ENCODE measurements at places on chromosomes 3 and 15.
A peak's percentile ranks its signal among the peaks of the same experiment; 100 is the strongest.

DNA sequence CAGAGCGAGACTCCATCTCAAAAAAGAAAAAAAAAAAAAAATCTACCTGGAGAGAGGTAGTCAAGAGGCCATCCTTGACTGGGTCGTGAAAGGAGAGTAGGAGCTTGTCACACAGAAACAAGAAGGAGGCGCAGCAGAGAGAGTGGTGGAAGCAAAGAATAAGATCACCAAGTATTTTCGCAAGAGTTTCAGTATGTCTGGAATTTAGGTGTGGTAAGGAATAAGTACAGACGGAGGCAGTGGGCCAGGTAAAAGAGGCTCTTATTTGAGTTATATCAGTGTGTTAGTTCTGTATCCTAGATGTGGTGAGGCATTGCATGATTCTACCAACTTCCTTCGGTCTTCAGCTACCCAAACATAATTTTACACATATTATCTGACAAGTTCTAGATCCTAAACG is 14.6 kb upstream of the ATP10A start:
- DNase-seq, result no peak

- no peak for DNase-seq
Observed at GRCh38 chr3:12436514-12437220, 47.6 kb upstream of the TSEN2 start.

- no peak for DNase-seq
Observed at GRCh38 chr3:115281697-115282675, 134.9 kb upstream of the ZBTB20 start.

- DNase-seq, result no peak
Observed at GRCh38 chr3:101066711-101067129, 73.5 kb upstream of the ABI3BP start.

GRCh38 chr3:52385157-52385556 is 59.7 kb downstream of the SEMA3G start:
- no peak for DNase-seq

- DNase-seq, result no peak
Observed at GRCh38 chr15:96737408-96737807, 406.9 kb downstream of the NR2F2 start.

GRCh38 chr3:8702560-8702959 is 31.0 kb upstream of the CAV3 start:
- no peak for DNase-seq

DNA sequence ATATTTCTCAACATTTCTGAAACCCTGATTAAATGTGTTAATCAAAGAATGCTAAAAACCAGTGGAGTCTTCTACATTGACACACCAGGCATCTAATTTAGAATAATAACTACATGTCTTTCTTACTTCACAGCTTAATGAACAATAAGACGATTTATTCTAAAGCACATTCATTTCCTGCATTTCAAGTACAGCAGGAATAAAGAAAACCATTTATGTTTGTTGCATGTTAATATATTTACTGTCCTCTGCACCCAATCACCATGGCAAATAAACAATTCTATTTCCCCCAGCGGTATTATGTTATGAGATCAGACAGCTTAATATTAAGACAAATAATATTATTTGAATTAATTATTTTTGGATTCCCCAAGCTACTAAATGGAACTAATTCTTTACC is 1336.3 kb upstream of the CADM2 start:
- DNase-seq, result no peak

GRCh38 chr3:121821421-121822199 is 13.2 kb downstream of the IQCB1 start:
- no peak for DNase-seq

DNA sequence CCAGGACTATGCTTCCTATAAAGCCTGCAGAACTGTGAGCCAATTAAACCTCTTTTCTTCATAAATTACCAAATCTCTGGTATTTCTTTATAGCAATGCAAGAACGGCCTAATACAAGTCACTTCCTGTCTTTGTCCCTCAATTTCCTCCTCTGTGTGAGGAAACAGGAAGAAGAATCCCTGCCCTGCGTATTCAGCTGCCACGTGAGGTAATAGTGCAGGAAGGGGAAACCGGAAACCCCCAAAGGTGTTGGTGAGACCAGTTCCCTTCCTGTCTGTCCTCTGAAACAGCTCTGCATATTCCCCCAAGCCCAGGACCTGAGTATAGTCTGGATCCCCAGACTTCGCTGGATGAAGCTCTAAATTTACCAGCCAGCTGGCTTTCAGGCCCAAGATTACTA is 18.1 kb upstream of the PTPN23 start:
- DNase-seq, result no peak

DNA sequence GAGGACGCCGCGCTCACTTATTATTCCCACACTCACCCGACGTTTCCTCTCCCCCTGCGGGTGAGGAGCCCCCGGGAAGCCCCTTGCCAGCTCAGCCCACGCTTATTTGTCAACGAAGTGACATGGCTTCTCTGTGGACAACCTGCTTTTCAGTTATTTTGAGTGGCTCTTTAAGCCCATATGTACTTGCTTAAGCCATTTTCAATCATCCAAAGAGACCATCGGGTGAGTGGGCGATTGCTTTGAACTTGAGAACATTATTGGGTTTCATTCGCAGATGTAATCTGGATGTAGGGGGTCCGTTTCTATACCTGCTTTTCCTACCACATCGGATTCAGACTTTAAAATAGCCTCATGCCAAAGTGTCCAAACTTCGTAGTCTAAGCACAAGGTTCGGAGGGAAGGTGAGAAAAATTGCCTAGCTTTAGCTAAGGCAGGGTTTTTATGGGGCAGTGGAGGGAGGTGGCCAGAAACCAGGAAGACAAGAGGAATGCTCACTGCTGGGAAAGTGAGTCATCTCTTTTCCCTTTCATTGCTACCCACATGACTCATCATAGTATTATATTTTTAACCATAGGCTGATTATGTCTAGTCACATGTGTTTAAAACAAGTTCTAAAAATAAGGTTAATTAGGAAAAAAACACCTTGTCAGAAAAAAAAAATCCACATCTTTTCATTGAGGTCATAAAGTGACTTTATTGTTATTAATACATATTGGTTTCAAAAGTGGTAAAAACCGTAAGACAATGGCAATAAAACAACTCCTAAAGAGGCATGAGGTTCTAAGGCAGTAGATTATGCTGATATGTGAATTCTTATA is 773.1 kb upstream of the NR2F2 start:
- no peak for DNase-seq

- no peak for DNase-seq
Observed at GRCh38 chr15:25742041-25742730, 120.9 kb downstream of the ATP10A start.

DNA sequence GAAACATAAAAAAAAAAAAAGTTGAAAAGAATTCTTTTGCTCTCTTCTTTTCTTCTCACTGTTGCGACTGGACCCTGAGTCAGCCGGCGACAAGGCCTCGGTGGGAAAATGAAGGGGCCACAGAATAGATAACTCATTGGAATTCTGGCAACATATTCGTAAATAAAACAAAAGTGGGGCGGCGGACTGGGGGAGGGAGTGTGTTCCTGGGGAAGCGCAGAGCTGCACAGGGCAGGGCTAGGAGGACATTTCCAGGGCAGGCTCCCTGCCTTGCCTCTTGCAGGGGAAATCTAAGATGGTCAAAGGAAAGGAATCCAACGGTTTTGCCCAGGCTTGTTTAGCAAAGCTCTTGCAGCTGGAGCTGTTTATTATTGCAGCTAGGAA is 1042.8 kb upstream of the NR2F2 start:
- no peak for DNase-seq

DNA sequence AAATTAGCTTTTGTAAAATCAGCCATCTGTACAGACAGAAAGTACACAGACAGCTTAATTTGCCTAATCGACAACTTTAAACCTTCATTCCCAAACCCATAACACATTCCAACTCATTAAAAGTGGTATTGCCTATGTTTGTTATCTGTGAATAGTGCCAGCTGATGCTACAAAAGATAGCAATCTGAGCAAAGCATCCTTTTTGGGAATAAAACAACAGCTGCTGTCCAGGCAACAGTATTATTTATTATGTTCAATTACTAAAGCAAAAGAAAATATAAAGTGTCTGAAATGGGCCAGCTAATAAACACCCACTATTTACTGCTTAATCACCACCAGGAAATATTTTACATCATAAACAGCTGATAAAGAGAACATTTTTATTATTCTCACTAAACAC is 134.8 kb upstream of the ABI3BP start:
- DNase-seq, result no peak

DNA sequence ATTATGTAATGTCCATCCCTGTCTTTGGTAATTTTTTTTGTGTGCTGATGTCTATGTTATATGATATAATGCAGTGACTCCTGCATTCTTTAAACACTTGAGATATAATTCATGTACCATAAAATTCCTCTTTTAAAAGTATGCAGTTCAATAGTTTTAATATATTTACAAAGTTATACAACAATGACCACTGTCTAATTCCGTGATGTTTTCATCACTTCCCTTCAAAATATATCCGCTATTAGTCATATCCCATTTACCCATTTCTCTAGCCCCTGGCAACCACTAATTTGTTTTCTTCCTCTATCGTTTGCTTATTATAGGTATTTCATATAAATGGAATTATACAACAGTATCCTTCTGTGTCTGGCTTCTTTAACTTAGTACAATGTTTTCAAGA is 64.9 kb upstream of the SUCLG2 start:
- DNase-seq, result no peak

- DNase-seq, result no peak
Observed at GRCh38 chr3:25427942-25428788, at the start of gene RARB. Gene RARB (plus strand): TSS chr3:25428263. CDS start chr3:25428732, 469 bp downstream.

GRCh38 chr15:64883997-64884511 is 27.6 kb upstream of the ANKDD1A start:
- DNase-seq, result no peak

- DNase-seq, result peak; percentile 48
Observed at GRCh38 chr15:74635228-74635627, 19.6 kb downstream of the CLK3 start.

DNA sequence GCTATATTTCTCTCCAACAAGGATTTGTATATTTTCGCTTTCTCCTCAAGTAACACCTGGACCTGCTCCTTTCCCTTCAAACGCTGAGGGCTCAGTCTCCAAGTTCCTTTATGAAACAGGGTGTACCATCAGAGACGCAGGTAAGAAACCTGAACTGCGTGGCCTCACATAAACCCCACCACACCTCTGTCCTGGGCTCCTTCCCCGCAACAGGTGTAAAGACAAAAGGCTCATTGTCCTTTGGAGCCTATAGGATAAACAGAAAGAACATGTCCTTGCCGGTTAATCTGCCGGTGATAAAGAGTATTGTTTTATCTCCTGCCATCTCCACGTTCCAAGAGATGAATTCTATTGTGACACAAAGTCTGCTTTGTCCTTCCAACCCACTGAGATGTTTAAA is 111.8 kb upstream of the ADAMTS9 start:
- DNase-seq, result no peak
